ENCODE measurements at places on chromosomes 6 and 20. TPM values are rescaled to one million over a fixed set of nuclear protein-coding genes. Genes with fewer than 3 reads are reported as not detected.

DNA sequence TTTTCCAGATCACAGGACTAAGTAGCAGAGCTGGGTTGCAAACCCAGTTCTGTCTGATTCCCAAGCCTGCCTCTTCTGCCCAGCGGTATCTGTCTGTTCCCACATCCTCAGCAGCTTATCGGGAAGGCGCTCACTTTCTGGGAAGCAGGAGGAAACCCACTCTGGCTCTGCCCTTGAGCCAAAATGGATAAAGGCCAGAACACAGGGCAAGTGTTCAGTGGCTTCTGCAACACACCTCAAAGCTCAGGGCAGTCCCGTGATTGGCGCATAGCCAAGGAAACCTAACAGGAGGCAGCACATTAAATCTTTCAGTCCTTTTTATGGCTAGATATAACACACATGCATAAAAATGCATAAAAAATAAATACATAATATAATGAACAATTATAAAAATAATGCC is 262.2 kb downstream of the NRN1 start:
- DNase-seq: peak; percentile 15

- peak; percentile 68 for DNase-seq
These were observed 97.2 kb downstream of the KIF16B start for GRCh38 chr20:16476032-16476431.

- no peak for DNase-seq
These were observed 456.9 kb upstream of the JAG1 start for GRCh38 chr20:11130554-11131166.

GRCh38 chr6:51489133-51489532 is 598.3 kb downstream of the PKHD1 start:
- DNase-seq: no peak

- peak; percentile 85 for DNase-seq
These were observed 19.6 kb downstream of the MYLIP start for GRCh38 chr6:16148498-16148897.

DNA sequence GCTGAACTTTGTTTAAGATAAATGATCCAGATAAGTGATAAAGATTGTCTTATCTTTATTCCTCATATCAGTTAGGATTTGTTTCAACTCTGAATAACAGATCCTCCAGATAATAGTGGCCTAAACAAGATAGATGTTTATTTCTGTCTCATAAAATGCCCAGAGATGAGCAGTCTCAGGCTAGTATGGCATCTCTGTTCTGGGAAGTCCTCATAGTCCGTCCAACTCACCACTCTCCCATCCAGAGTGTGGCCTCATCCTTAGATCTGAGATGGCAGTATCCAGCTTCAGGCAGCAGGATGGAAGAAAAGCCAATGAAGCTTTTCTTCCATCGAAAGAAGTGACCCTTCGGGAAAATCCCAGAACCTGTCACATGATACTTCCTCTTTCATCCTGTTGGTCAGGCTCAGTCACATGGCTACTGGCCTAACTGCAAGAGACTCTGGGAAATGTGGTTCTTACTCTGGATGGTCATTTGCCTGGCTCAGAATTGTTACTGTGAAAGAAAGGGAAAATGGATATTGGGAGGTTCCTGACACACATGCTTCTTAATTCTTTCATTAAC is 29.4 kb upstream of the TAGAP start:
- peak; percentile 40 for DNase-seq

DNA sequence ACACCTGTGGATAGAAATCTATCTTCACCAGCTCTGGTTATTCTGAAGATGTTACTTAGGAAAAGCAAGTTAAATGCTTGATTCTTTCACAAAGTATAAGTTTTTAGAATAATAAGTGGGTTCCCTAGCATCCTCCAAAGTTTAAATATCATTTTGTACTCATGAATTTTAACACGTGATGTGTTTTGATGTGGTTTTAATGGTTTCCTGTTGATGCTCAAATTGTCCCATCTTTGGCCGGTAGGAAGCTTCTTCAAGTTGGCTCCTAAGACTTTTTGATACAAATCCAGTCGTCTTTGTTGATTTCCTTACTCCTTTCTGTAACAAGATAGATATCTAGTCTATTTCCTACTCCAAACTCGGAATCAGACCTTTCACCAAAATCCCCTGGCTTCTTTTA is 94.5 kb upstream of the STXBP5 start:
- no peak for DNase-seq

GRCh38 chr6:158707821-158708195 is 58.0 kb downstream of the SYTL3 start:
- peak; percentile 68 for DNase-seq

DNA sequence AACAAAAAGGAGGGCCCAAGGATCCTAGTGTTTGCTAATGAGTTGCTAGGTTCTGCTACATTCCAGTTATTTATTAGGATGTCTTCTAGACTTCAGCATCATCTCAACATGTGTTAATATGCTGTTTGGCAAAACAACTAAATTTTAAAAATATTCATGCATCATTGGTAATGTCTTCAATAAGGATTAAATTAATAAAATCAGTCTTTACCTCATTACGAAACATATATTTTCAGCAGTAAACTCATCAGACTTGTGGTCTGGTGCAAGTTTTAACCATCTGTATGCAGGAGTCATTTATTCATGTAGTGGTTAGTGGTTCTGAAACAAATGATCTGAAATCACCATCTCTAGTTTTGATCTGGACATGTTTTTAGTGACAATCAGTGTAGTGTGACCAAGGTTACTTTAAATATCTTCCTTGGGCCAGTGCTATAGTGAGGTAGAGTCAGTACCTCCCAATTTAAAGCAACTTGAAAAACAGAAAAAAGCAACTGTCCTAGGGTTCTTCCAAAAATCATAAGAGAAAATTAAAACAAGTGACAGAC is 85.0 kb upstream of the KCNK16 start:
- no peak for DNase-seq

DNA sequence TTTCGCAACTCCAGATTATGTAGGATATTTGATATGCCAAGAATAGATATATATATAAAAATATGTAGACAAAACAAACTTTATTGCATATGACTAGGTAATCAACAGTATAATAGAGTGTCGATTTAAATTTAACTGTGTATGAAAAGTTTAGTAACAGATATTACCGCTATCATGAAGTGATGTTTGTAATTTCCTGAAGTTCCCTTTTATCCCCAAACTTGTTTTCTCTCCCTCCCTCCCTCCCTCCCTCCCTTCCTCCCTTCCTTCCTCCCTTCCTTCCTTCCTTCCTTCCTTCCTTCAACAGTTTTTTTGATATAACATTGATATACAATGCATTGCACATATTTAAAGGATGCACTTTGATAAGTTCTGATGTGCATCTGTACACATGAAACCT is 15.2 kb downstream of the ADGB start:
- no peak for DNase-seq

DNA sequence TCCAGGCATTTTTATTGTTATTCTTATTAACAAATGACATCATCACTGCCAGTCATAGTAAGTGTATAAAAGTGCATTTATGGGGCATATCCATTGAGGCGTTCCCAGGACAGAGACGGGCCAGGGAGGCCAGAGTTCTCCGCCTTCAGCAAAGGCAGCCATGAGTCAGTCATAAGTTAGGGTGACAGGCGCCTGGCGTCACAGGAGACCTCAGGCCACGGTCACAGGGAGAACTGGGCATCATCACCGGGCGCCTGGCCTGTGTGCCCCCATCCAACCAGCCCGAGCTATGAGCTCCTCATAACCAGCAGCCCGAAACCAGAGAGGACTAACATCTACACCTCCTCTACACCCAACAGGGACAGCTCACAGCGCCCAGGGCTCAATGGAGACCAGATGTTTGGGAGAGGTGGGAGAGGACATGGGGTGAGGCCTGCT is 259.2 kb downstream of the DLL1 start:
- DNase-seq: no peak

DNA sequence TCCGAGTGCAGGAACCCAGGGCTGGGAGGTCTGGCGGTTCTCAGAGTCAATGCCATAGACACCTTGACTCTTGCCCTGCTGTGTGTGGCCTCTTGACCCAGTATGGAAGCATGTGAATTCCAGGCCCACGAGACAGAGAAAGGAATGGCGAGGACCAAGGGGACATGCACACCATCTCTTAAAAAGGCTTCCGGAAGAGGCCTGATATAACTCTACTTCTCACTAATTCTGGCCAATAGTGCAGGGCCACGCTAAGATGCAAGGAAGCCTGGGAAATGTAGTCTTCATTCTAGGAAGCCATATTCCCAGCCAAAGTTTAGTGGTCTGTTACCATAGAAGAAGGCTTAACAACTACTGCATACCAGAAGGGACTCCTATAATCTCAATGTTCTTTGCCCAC is 177.0 kb upstream of the KCNG1 start:
- no peak for DNase-seq

DNA sequence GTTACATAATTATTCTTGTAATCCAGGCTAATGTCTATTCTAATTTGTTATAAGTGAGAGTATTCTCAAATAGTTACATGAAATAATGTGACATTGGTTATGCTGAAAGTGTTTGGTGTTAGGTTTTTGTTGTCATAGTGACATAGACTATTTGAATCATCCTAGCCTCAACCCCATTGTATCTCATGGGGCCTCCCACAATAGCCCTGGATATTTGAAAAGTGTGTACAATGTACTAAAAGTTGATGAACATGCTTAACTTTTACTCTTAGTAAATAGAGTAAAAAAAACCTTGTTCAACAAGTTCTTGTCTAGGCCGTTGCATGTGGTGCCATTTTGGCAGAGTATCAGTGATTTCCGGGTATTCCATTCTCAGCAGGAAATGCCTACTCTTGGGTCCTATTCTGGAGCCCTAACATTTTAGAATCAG is 83.0 kb downstream of the RTN4IP1 start:
- no peak for DNase-seq

GRCh38 chr6:9064156-9064555 is 628.8 kb upstream of the SLC35B3 start:
- DNase-seq: no peak

DNA sequence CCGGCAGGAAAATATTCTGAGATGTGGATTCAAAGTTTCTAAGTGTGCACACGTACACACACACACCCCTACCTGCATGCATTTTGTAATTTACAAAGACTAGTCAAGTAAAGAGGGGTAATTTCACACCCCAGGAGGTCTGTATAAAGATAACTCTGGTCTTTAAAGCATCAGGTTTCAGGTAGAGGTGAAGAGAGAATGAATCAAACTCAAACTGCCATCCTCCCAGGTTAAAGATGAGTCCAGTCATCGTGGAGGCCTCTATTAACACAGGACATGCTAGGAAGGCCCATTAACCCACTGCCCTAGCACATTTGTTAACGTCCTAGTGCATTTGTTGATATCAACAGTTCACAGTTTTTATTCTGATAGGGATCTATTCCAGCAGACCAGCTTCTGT is 3.5 kb upstream of the HLA-DRA start:
- no peak for DNase-seq

DNA sequence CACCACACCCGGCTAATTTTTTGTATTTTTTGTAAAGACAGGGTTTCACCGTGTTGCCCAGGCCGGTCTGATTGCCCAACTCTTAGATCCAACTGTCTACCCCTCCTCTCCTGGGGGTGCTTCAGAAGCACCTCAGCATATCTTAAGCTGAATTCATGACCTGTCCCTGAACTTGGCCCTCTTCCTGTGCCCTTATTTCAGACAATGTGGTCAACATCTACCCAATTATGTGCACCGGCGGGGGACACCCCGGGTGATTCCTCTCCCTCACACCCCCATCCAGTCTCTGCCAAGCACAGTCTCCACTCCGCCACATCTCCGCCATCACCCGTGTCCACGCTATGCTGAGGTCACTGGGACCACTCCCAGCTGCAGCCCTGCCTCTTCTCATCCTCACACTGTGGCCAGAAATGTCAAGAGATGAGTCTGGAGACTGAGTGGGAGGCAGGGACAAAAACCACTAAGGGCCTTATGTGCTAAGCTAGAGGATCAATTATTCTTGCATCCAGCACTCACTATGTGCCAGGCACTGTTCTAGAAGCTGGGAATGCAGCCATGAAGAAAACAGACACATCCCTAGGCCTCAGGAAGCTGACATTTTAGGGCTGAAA is 111.9 kb downstream of the ARMC2 start:
- DNase-seq: no peak

DNA sequence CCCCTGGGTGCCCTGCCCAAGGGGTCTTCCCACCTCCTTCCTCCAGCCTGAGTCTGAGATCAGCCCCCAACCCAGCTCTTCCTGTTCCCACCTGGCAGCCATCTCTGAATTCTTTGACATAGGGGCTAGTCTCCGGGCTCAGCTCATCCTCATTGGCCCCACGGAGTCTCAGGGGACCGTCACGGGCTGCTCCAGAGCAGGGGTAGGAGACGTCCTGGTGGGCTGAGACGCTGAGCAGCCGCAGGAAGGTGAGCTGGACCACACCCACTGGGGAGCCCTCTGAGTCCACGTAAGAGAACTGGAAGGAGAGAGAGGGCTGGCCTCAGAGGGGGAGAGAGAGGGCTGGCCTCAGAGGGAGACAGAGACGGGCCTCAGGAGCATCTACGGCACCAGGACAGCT is 28.1 kb downstream of the COL11A2 start:
- no peak for DNase-seq

DNA sequence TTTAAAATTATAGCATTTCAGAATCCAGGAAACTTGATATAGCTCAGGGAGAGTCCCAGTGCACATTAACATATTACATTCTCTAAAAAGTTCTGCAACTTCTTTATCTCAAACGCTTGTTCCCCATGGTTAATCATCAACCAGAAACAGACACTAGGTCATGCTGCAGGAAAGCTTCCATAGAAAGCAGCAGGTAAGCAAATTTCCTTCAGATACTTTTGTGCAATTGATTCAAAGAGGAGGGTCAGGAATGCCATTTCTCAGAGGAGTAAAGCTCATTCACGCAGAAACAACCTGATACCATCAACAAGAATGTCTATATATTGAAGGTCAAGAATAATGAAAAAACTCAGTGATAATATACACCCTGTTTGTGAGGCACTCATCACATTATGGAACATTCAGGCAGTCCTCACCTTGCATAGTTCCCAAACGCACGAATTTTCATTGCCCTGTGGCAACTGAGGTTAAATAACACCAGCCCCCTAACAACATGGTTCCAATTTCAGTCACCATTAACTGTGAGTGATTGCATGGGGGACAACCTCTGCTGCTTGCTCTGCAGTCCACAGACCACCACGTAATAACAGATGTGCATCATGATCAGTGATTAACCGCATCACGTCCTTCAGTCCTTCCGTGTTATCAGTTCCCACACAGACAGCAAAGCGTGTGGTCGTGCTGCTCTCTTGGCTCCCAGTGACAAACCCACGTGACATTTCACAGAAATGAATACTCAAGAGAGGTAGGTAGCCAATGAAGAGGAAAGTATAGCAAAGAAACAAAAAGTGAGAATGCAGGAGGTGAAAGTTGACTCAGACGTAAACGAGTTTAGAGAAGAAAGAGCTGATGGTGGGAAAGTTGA is 95.7 kb downstream of the LY86 start:
- peak; percentile 92 for DNase-seq

- no peak for DNase-seq
These were observed 16.6 kb downstream of the TFB1M start for GRCh38 chr6:155297669-155298068.

GRCh38 chr6:33082702-33083101 is 6.9 kb downstream of the HLA-DPB1 start:
- no peak for DNase-seq

GRCh38 chr20:54476169-54477009 is 996 bp downstream of the DOK5 start:
- DNase-seq: peak; percentile 2

- DNase-seq: no peak
These were observed 8.2 kb downstream of the BACH2 start for GRCh38 chr6:90288404-90288803.

WFDC5 gene
- polyA plus RNA-seq: not detected

KIAA0408 gene
- not detected for polyA plus RNA-seq

PEDS1 gene
- polyA plus RNA-seq: 33.5 TPM

NKX2-2 gene
- polyA plus RNA-seq: 1.1 TPM

FRMD1 gene
- 11.5 TPM for polyA plus RNA-seq

KCNK16 gene
- polyA plus RNA-seq: 0.34 TPM

NMBR gene
- not detected for polyA plus RNA-seq

ID1 gene
- polyA plus RNA-seq: 284 TPM

TCF15 gene
- polyA plus RNA-seq: not detected

CDH22 gene
- polyA plus RNA-seq: not detected
